Type B pancreatic cell (in vitro differentiated cells): ENCODE measurements at places on chromosomes 13 and 19.

- DNase-seq, result no peak
These were observed 47.0 kb downstream of the UNC13A start for GRCh38 chr19:17641181-17641580.

- DNase-seq, result no peak
These were observed 46.8 kb upstream of the CYP2A7 start for GRCh38 chr19:40928850-40929249.

GRCh38 chr13:99969453-99969918 is 2.1 kb downstream of the ZIC5 start:
- no peak for DNase-seq

DNA sequence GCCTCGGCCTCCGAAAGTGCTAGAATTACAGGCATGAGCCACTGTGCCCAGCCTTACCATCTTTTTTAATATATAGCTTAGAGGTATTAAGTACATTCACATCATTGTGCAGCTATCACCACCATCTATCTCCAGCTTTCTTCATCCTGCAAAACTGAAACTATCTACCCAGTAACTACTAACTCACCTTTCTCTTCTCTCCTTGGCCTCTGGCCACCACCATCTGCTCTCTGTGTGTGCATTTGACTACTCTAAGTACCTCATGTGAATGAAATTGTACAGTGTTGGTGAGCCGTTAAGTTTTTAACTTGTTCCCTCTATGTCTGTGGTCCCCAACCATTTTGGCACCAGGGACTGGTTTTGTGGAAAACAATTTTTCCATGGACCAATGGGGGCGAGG is 56.1 kb downstream of the CDK8 start:
- no peak for DNase-seq

GRCh38 chr19:33780251-33780650 is 16.4 kb upstream of the KCTD15 start:
- no peak for DNase-seq

GRCh38 chr19:31613683-31614219 is 264.5 kb upstream of the TSHZ3 start:
- no peak for DNase-seq

GRCh38 chr13:53807251-53807834 is 778.7 kb downstream of the OLFM4 start:
- no peak for DNase-seq

DNA sequence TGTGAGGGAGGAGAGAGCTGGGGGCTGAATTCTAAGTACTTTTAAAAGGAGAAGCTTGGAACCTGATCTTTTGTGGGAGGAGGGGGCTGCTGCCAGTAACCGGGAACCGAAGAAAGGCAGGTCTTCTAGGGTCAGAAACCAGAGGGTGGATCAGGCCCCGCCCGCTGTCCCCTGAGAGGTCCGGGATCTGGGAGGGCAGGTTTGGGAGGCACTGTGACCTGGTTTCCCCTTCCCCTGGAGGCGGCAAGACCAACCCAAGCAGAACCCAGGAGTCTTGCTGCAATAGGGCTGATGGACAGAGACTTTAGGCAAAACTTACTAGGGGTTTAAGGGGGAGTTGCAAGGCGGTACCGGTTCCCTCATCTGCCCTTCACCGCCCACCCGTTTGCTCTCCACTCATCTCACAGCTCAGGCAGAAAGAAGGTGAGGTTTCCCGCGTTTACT is 707 bp upstream of the KLK8 start:
- no peak for DNase-seq

DNA sequence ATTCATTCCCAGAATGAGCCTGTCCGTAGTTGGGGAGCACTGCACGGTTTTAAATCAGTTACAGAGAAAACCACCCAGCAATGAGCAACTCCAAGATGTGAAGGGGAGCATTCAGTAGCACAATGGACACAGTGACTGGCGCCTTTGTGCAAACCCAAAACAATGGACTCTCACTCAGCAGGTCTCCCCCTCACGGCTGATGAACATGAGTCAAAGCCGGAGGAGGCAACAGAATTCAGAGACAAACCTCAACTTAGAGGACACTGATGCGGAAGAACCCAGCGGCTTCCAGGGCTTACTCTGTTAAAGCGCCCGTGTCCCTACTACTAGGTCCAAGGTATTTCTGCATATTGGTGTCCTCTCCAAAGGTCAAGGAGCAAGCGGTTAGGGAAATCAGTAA is 17.7 kb downstream of the PLEKHF1 start:
- DNase-seq, result no peak

DNA sequence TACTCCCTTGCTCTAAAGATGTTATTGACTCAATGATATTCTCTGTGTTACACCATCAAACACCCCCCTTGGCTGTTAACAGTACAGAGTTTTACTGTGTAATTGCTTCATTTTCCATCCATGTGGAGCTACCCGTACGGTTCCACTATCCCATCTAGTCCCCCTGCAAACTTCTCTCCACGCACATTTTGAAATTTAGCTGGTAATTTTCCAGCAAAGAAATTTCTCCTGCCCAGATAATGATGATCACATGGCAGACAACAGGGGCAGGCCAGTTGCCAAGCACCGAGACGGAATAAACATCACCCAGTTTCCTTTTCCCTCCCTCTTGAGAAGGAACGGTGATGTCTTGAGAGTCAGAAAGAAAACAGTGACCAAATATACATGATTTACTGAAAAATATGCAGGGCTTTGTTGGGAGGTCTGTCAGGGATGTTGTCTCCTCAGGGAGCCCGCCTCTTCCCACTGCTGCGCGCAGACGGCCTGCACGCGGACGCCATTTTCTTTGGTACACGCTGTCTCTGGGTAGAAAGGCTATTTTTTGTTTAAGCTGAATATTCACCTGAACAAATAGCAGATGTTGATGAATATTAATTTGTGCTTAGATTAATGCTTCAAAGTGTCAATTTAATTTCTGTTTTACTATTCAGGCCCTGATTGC is 109.9 kb downstream of the OLFM4 start:
- DNase-seq, result no peak

DNA sequence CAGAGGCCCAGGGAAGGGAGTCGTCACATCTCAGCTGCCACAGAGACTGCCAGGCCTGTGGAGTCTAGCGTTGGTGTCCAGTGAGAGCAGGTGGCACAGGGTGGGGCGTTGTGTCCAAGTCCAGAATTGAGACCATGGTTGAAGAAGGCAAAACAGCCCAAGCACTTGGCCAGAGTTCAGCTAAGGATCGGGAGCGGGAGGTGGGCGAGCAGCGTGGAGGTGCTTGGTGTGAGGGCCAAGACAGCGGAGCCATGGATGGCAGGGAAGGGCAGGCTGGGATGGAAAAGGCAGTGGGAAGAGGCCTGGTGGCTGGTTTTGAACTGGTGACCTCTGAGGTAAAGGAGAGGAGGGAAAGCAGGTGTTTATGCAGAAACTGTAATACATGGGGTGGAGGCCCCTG is 8.0 kb downstream of the IGFLR1 start:
- DNase-seq, result no peak

DNA sequence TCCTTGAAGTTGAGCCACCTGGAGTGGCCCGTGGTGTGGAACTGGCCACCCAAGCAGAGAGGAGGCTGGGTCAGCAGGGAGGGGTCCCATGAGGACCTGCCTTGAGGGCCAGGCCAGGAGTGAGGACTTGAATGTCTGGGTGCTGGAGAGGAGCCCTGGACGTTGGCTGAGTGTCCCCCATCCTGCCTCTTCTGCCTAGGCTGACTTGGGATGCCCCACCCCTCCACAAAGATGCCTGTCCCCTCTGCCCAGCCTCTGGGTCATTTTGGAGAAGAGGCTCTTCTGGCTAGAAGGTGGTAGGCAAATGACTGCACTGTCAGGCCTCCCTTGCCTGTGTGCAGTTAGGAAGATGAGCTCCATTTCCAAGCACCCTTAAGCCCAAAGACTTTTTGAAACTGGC is 1.7 kb downstream of the SSBP4 start:
- DNase-seq, result no peak
